Activated CD8-positive, alpha-beta memory T cell treated with anti-CD3 and anti-CD28 coated beads for 4 hours (primary cell): ENCODE measurements at places on chromosomes 4 and X.

DNA sequence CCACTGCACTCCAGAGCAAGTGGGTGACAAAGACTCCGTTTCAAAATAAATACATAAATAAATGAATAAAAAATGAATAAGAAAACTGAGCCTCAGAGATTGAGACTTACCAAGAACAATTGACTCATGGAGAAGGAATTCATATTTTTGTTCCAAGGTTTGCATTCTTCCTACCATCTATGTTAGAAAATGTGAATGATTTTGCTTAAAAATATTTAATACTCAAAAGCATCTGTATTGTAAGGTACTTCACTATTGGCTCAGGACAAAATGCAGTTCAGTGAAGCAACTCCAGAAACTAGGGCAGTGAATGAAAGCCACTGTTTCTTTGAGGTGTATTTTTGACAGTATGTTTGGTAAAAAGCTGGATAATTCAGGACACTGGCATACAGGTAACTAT lies 54.1 kb downstream of the XAGE2 start:
- DNase-seq, result no peak

DNA sequence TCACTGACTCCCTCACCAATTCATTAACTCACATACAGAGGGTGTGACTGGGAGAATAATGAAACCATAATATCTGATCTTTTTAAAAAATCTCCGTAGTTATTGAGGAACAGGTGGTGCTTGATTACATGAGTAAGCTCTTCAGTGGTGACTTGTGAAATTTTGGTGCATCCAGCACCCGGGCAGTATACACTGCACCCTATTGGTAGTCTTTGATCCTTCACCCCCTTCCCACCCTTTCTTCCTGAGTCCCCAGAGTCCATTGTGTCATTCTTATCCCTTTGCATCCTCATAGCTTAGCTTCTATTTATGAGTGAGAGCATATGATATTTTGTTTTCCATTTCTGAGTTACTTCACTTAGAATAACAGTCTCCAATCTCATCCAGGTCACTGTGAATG lies 1143.8 kb downstream of the PCDH19 start:
- no peak for DNase-seq

GRCh38 chr4:184293552-184293951 lies 75.9 kb upstream of the ENPP6 start:
- DNase-seq, result no peak

DNA sequence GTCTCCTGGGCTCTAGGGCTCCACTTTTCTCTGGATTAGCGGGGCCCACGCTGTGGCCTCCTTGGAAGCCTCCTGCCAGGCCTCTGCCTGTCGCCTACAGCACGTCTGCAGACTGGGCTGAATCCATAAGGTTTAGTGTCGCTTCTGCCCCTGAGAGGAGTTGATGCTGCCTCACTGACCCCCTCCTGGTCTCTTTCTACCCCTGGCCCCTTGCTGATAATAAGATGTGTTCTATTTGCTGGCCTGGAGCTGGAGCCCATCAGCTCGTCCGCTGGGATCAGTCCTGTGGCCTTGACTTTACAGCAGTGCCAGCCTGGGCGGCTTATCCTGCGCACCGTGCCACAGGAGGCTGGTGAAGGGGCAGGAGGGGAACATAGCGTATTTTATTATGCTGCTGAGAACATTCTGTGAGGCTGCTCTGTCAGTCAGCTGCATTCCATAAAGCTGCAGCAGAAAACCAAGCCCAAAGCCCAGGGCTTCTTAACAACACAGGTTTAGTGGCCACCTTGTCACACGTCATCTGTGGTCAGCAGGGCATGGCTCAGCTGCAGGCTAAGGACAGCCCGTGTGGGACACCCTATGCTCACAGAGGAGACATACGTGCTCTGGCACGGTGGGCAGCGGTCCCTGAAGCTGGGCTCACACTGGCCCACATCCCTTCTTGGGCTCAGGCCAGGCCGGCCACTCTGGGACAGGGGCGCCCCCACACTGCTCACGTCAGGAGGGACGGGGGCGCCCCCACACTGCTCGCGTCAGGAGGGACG lies 29.3 kb upstream of the HGFAC start:
- no peak for DNase-seq

DNA sequence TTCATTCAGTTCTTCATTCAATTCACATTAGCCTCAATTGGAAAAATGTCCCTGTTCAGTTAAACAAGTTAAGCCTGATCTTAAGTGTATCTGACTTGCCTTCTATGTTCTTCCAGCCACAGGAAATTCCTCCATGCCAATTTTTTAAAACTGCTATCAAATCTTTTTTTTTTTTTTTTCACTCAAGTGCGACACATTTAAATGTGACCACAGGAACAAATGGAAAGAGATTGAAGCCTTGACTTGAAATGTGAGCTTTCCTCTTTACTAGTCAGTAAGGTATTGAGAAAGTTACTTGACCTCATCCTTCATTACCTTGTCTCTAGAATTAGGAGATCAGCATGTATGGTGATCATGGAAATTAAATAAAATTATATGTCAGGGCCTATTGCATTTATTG lies 165.1 kb downstream of the SLIT2 start:
- DNase-seq, result no peak

DNA sequence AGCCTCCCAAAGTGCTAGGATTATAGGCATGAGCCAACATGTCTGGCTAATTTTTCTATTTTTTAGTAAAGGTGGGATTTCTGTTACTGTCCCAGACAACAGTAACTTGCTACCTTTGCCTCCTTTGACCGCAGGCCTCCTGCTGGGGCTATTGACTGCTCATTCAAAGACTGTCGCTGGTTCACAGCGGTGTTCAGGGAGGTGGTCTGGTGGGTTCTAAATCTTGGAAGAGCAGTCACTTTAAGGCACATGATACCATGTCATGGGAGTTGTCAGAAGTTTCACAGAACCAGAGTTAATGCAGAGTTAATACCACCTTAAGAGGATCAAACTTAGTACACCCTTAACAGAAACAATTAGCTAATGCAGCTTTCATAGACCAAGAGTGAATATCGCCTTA lies 3.8 kb downstream of the ASMT start:
- DNase-seq, result no peak

GRCh38 chr4:105147016-105147552 lies 408 bp downstream of the TET2 start:
- DNase-seq, result no peak

DNA sequence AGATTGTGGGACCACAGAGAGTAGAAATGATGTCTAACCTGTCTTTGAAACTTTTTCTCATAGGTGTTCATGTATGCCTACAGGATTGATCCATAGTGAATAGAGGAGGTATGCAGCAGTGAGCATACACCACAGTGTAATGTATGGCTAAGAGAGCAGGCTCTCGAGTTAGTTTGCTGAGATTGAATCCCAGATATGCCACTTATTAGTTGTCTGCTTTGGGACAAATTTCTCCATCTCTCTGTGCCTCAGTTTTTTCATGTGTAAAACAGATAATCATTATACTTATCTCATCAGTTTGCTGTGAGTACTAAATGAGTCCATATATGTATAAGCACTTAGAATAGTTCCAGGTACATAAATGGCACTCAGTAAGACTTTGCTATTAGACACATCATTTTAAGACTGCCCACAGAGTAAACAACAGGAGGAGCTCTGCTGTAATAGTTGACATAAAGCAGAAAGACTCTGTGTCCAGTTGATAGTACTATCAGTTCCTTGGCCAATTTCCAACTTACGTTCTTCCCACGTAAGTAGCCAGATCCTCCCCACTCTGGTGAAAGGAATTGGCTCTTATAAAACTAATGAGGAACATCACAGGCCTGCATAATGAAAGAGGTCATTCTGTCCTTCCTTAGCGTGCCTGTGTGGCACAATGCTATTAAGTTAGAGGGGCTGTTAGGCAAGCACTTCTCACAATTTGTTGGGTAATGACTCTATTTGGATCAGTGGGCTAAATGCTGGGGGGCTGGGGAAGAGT lies 20.7 kb upstream of the RNF150 start:
- no peak for DNase-seq

DNA sequence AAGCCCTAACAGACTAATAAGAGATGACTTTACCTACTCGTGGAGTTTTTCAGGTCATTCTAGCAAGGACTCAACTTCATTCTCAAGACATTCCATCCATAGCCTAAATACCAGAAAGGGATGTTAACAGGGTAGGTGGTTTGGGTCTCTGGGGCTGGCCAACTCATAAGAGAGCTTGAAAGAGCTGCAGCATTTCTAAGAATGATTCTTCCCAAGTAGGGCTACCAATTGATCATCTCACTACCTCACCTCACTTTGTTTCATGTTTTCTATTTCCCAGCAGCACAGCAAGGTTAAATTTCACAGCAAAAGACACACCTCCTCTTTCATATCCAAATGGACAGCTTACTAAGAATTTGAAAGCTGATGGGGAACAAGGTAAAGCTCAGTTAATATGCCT lies 614.8 kb upstream of the DIPK2B start:
- no peak for DNase-seq

GRCh38 chr4:8756816-8757215 lies 114.8 kb downstream of the HMX1 start:
- no peak for DNase-seq

DNA sequence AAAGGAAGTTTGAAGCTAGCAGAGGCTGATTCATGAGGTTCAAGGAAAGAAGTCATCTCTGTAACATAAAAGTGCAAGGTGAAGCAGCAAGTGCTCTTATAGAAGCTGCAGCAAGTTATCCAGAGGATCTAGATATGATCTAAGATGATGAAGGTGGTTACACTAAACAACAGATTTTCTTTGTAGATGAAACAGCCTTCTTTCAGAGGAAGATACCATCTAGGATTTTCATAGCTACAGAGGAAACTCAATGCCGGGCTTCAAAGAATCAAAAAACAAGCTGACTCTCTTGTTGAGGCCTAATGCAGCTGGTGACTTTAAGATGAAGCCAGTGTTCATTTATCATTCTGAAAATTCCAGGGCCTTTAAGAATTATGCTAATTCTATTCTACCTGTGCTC lies 28.8 kb downstream of the NR0B1 start:
- no peak for DNase-seq

DNA sequence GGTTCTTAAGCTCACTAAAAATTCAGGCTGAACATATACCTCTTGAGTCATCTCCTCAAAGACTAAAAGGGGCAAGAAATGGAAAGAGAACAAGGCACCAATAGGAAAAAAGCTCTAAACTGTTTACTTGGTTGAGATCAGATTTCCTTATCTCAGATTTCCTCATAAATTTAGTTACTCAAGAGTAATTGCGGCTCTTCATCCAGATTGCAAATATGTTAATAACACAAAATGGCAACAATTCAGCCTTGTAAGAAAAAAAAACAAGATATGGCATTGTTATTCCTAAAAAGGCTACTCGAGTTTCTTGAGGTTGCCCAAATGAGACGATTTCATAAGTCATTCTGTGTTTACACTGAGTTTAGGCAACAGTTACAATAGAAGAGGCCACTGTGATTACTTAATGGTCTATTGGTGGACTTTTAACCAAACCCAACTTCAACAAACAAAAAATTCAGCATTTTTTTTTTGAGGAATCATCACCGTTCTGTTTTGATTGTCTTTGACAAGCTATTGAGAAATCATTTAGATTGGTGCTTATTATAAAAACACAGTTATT lies 97.9 kb upstream of the PDHA1 start:
- DNase-seq, result no peak

- no peak for DNase-seq
Observed at GRCh38 chr4:125235971-125236370, 78.8 kb upstream of the FAT4 start.

DNA sequence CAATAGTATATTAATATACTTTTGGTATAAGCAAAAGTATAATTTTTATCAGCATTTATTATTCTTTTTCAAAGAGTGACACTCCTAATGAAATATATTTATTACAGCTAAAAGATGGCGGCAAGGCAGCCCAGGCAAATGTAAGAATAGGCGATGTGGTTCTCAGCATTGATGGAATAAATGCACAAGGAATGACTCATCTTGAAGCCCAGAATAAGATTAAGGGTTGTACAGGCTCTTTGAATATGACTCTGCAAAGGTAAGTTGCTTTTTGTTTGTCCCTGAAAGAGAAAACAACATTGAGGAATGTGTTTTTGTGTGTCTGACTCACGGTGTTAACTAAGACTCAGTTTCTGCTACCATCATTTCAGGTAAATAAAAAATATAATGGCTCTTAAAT lies 71.9 kb downstream of the PDLIM5 start:
- DNase-seq, result no peak

DNA sequence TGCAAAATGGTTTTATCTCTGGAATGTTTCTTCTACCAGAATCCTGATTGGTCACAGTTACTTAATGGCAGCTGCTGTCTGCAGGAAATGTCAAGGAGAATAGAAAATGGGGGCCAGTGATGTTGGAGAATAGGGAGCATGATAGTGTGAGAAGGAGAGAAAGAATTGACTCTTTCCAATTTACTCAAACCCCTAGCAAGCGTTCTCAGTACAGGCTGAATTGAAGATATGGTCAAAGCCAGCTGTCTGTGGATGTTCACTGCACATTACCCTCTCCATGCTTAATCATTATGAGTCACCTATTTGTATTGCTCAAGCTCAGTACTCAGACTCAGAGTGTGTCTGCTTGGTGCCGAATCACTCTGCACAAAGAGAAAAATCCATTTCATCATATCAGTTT lies 57.8 kb upstream of the FAM47B start:
- no peak for DNase-seq

GRCh38 chrX:4663085-4663484 lies 949.6 kb upstream of the PRKX start:
- DNase-seq, result no peak

GRCh38 chrX:111337067-111337637 lies 66.9 kb upstream of the CAPN6 start:
- DNase-seq, result no peak
